Fibroblast of skin of right quadriceps (primary cell): ENCODE measurements at places on chromosomes 2 and 18.
A peak's percentile ranks its signal among the peaks of the same experiment; 100 is the strongest.

DNA sequence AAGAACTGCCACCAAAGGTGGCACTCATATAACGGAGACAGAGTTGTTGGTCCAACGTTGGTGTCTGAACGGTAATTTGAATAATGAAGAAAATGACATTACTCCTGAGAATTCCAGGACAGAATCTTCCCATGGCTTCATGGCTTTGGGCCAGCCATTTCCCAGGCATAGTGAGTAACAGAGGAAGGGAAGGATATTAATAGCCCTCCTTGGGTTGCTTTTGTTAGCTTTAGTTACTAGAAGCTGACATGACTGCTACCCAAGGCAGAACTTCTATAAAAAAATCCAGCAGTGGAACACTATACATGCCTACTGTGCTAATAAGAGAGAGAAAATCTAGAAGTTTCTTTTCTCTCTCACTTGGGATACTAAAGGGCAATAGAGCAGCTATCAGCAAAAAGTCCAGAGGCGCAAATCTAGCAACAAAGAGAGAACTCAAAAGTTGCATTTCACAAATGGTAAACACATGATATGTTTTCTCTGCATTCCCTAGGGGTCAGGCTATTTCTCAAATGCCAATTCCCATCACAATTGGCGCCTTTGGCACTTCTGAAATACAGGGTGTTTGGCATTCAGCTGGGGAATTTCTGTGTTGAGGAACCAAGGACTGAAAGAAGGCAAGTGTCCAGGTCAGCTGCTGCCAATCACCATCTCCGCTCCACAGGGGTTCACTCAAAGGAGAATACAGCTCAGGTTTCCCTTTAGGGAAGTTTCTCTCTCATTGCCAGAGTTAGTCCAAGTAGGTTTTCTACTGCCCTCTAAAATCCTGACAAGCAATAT lies 160.8 kb upstream of the KYNU start:
- DNase-seq, result peak; percentile 79

GRCh38 chr2:66897691-66898150 lies 462.8 kb downstream of the MEIS1 start:
- DNase-seq, result peak; percentile 69

- DNase-seq, result no peak
These were observed 43.8 kb downstream of the SLC40A1 start for GRCh38 chr2:189536830-189537229.

DNA sequence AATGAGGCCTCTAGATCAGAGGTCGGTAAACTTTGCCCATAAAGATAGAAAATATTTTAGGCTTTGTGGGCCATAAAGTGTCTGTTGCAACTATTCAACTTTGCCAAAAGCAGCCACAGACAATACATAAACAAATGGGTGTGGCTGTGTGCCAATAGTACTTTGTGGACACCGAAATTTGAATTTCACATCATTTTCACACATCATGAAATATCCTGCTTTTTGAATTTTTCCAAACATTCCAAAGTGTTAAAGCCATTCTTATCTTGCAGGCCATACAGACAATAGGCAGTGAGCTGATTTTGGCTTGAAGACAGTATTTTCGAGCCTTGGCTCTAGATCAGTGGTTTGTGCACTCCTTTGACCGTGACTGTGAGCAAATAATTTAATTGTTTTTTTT lies 51.1 kb upstream of the EPC2 start:
- DNase-seq, result no peak

DNA sequence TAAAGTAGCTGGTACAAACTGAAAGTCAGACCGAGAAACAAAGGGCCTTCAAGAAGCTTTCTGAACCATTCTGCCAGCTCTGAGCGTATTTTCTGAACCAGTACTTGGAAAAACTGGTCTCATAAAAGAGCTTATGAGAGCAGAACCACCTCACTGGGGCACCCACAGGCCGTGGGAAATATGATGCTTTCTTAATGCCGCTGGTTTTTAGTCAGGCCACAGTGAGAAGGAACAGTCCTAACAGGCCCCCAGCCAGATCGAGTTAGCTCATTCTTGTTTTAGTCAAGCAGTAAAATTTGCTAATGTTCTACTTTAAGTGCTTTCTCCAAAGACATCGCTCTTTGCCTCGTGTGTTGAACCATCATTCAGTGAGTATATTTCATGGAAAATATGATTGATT lies 12.7 kb upstream of the NOSTRIN start:
- DNase-seq, result no peak

- no peak for DNase-seq
These were observed 46.4 kb downstream of the ADI1 start for GRCh38 chr2:3472966-3473365.

DNA sequence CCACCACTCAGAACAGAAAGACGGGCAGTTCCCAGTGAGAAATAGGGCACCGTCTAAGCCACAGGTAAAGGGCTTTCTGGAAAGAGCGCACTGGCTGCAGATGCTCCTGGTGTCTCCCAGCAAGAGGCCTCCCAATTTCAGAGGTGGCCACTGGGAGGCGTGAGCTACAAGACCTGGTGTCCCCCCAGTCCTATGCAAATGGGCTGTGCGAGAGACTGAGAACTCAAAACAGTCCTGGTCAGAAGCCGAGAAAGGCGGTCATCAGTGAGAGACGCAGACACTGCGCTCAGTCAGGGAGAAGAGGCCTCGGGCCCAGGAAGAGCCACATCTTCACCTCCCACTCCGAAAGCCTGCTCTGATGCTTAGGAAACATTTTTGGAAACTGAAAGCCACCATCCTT lies 179.5 kb downstream of the EIPR1 start:
- no peak for DNase-seq

DNA sequence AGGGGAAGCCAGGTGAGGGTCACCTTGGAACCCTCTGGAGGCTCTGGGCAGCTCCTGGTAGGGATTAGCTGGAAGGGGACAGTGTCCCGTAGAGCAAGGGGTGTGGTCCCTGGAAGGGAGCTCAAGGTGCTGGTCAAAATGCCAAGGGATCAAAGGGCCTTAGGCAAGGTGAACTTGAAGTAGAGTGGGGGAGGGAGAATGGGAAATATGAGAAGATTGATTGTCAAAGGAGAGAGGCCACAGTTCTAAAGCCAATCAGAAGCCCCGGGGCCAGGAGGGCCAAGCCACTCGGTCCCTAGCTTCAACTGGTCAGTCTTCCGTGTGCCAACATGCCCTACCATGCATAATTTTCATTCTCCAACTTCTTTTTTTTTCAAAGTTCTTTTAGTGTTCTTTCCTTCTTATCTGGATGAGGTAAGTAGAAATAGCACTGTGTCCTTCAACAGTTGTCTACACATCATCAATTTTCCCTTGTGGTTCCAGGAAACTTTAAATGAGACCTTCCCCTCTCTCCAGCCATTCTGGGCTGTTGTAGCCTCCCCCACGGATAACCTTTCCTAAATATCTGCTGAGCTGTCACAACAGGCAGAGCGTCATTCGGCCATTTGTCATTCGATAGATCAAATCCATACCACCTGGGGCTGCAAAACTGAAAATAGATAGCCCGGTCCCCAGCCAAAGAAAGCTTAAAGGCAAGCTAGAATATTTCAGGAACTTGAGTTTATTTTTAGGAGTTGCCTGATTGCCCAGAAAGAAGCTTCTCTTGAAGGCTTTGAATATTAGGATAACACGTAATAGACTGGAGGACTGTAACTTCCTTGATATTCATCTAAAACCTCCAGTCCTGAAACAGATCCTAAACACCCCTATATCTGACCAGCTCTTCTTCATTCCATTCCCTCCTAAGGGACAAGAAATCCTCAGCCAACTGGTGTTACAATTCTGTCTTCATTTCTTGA lies 83.3 kb downstream of the ALPK2 start:
- no peak for DNase-seq

GRCh38 chr2:34003795-34004194 lies 404.7 kb upstream of the FAM98A start:
- DNase-seq, result no peak
